Mesendoderm (in vitro differentiated cells): ENCODE measurements at places on chromosomes 13 and 19.

DNA sequence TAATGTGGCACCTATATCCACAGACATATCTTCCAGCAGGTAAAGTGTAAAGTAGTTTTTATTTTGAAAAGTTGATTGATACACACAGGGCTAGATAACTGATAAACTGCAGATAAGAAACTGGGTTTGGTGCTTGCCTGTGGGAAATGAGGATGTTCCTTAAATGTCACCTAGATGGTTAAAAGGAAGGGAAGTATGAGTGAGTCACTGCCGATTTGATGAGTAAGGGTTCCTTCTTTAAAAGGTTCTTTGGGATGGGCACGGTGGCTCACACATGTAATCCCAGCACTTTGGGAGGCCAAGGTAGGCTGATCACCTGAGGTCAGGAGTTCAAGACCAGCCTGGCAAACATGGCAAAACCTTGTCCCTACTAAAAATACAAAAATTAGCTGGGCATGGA, 73.8 kb upstream of the FRY start:
- DNase-seq: no peak

DNA sequence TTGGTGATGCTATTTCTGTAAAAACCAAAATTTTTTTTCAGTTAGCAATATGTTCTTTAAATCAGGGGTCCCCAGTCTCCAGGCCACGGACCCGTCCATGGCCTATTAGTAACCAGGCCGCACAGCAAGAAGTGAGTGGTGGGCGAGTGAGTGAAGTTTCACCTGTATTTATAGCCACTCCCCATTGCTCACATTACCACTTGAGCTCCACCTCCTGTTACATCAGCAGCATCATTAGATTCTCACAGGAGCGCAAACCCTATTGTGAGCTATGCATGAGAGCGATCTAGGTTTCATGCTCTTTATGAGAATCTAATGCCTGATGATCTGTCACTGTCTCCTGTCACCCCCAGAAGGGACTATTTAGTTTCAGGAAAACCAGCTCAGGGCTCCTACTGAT, 58.9 kb upstream of the SLC7A1 start:
- no peak for DNase-seq

DNA sequence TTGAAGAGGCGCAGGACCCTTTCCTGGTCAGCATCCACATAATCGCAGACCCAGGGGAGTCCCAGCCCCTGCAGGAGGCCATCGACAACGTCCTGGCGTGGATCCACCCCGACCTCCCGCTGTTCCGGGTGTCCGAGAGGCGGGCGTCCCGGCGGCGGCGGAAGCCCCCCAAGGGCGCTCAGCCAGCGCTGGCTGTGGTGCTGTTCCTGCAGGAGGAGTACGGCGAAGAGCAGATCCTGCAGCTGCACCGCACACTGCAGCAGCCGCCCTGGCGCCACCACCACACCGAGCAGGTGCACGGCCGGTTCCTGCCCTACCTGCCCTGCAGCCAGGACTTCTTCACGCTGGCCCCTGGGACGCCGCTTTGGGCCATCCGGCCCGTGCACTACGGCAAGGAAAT, 29.3 kb downstream of the FAM124A start:
- DNase-seq: no peak

- DNase-seq: no peak
These were observed 4.7 kb downstream of the PPP1R13L start for GRCh38 chr19:45400192-45400591.

GRCh38 chr13:25203127-25203740, 31.1 kb upstream of the AMER2 start:
- peak; percentile 22 for DNase-seq

GRCh38 chr19:19059837-19060611, 3.8 kb upstream of the SLC25A42 start:
- no peak for DNase-seq

- DNase-seq: peak; percentile 13
These were observed 89.2 kb downstream of the KCNRG start for GRCh38 chr13:50104493-50104892.

DNA sequence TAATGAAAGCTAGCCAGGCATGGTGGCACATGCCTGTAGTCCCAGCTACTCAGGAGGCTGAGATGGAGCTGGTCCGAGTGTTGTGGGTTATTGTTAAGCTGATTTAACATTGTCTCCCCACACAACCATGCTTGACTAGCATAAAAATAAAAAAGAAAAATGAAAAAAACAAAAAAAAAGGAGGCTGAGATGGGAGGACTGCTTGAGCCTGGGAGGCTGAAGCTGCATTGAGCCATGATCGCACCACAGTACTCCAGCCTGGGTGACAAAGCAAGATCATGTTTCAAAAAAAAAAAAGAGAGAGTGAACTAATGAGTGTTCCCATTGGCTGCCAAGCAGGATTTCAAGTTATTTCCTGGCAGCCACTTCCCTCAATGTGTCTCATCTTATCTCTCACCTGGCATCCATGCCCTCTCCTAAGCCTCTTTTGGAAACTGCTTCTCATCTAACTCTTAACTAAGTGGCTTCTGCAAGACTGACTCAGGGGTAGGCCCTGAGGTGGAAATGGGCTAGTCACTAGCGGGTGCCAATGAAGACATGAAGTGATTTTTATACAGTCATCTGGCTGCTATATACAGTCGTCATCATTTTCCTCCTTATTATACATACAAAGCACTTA, 4.9 kb downstream of the THAP8 start:
- DNase-seq: no peak

- peak; percentile 93 for DNase-seq
These were observed 1.3 kb downstream of the HCST start for GRCh38 chr19:35903550-35904179.

DNA sequence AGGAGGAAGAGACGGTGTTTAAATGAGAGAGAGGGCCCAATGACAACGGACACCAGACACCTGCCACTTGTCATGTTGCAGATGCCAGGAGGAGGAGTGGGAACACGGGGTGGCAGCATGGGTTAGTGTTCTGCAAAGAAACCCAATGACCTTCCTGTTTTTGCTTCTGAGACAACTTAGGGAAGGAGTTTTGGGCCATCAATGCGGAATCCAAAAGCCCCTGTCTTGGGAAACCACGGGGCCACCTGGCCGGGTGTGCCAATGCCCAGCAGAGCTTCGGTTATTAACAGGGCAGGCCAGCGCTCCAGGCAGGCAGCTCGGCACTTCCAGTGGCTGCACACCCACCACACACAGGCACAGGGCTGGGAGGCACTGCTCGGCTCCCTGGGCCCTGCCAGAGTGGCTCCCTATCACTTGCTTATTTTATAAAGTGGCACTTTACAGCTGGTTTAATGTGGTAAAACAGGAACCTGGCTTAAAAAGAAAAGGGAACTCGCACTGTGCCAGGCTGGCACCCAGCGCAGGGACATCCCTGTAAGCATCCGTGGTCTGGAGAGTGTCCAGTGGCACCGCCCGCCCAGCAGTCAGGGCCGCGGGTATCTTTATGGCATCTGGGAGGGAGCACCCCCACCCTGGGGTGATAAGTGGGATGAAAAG, 19.1 kb downstream of the ELL start:
- no peak for DNase-seq

GRCh38 chr19:34269081-34269480, 14.7 kb downstream of the GARRE1 start:
- no peak for DNase-seq

GRCh38 chr19:43639519-43640423, at the start of gene CADM4:
Gene CADM4, minus strand, starts transcription at chr19:43639850. Its CDS starts 60 bp downstream, at chr19:43639790.
- no peak for DNase-seq

- DNase-seq: no peak
These were observed 48.6 kb downstream of the NLRP12 start for GRCh38 chr19:53775524-53775923.

GRCh38 chr19:16476401-16476800, 4.6 kb upstream of the EPS15L1 start:
- DNase-seq: peak; percentile 63

DNA sequence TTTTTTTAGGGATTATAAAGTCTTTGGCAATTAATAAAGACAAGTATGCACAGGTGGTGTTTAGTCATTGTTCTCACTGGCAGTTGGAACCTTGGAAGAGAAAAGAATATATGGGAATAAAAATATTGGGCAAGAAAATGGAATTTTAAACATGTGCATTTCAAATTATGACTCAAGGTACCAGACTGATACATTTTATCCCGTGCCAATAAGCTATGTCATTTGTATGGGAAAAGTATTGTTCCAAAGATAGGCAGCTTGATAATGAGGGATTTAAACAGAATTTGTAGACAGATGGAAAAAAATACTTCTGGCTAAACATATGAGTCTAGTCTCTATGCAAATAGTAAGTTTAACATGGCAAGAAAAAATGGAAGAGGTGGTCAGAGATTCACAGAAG, 169.5 kb upstream of the UFM1 start:
- no peak for DNase-seq

DNA sequence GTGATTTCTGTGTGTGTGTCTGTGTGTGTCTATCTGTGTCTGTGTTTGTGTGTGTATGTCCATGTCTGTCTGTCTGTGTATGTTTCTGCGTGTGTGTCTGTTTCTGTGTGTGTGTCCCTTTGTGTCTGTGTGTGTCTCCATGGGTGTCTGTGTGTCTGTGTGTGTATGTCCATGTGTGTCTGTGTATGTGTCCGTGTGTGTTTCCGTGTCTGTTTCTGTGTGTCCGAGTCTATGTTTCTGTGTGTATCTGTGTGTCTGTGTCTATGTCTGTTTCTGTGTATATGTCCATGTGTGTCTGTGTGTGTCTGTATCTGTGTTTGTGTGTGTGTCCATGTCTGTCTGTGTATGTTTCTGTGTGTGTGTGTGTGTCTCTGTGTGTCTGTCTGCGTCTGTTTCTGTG, 276.3 kb upstream of the SOX1 start:
- DNase-seq: no peak

- no peak for DNase-seq
These were observed 179.9 kb downstream of the VWA8 start for GRCh38 chr13:41780715-41781706.

GRCh38 chr13:25541434-25542123, 169.8 kb downstream of the ATP8A2 start:
- no peak for DNase-seq

GRCh38 chr19:11451871-11452619, 16.6 kb downstream of the PRKCSH start:
- no peak for DNase-seq

- DNase-seq: peak; percentile 92
These were observed at the start of the genes ATF5 and NUP62 for GRCh38 chr19:49929121-49929610. Gene ATF5, plus strand, starts transcription at chr19:49929205. Its CDS starts 1,646 bp downstream, at chr19:49930851. Gene NUP62, minus strand, starts transcription at chr19:49929504. Its CDS starts 19,697 bp downstream, at chr19:49909807.

GRCh38 chr13:80058626-80059025, 282.3 kb downstream of the SPRY2 start:
- no peak for DNase-seq

GRCh38 chr13:40922437-40923040, 96.6 kb downstream of the ELF1 start:
- peak; percentile 8 for DNase-seq

GRCh38 chr13:80979035-80979641, 638.2 kb upstream of the SPRY2 start:
- DNase-seq: peak; percentile 75

GRCh38 chr19:547836-548720, 4.2 kb downstream of the GZMM start:
- no peak for DNase-seq

DNA sequence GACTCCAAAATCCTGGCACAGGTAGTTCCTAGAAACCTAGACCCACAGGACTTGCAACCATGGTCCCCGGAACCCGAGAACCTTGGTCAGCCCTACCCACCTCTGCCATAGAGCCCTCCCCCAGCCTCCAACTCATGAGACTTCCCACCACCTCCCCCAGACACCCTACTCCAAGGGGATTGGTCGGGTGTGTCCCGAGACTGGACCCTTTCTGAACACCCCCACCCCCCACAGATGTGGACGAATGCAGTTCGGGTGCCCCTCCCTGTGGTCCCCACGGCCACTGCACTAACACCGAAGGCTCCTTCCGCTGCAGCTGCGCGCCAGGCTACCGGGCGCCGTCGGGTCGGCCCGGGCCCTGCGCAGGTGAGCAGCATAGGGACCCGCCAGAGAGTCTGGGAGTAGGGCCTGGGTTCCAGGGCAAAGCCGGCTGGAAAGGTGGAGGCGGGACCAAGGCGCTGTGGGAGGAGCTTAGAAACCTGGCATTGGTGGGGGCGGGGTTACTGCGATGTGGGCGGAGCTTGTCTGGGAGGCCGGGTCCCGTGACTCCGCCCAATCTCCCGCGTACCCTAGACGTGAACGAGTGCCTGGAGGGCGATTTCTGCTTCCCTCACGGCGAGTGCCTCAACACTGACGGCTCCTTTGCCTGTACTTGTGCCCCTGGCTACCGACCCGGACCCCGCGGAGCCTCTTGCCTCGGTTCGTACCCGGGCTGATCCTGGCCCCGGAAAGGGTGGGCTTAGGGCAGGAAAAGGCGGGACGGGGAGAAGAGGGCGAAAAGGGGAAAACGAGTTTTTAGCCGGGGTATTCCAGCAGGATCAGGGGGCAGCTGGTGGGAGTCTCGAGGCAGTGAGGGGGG, 11.9 kb downstream of the LTBP4 start:
- DNase-seq: peak; percentile 81

DNA sequence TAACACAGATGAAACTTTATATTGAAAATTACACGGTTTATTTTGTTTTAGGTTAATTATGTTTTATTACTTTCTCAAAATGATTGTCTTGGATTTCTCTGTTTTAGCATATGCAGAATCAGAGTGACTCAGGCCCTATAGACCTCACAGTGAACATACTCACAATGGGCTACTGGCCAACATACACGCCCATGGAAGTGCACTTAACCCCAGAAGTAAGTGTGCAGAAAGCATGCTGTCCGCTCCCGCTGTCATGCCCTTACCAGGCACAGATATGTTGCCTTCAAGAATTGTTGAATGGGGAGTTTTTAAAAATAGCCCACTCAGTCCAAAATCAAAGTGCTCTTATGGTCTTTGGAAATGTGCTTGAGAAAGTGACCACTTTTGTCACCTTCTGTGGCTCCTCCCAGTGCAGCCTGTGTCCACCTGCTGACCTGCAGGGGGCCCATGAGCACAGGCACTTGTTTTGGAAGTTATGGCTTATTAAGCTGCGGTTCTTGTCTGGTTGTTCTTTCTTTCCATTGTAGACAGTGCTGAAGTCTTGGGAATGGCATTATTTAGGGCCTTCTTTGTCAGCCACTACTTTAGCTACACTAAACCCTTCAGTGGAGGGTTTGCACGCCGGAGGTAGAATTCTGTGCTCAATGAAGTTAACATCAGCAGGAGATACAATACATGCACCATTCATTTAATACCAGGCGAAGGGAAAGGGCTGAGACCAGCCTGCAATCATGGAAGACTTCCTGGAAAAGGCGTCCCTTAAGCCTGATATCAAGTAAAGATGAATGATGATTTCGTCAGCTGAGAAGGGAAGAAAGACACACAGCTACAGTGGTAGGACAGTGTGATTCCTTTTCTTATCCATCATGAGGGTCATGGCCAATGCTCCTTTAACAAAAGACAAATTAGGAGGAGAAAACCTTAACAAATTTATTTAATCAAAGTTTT, 36.7 kb downstream of the CUL4A start:
- peak; percentile 11 for DNase-seq
